ENCODE measurements at places on chromosomes 3 and 15. TPM values are rescaled to one million over a fixed set of nuclear protein-coding genes. Genes with fewer than 3 reads are reported as not detected.

- DNase-seq, result no peak
- H3K36me3 ChIP-seq, result no peaks in the 10 kb centered on the region
- H3K4me3 ChIP-seq, result no peak overlapping the region
- no peaks in the 10 kb centered on the region for H3K4me1 ChIP-seq
These were observed 133.6 kb upstream of the MRPL3 start for GRCh38 chr3:131636266-131636775.

- H3K4me1 ChIP-seq, result peaks cover 3% of the 10 kb centered on the region
- no peak overlapping the region for H3K4me3 ChIP-seq
- no peak for DNase-seq
- H3K27ac ChIP-seq, result no peak overlapping the region
- H3K27me3 ChIP-seq, result no peaks in the 10 kb centered on the region
- H3K36me3 ChIP-seq, result no peaks in the 10 kb centered on the region
These were observed 4.8 kb downstream of the PAQR9 start for GRCh38 chr3:142958707-142959106.

The C15orf62 gene
- total RNA-seq, result 0.67 TPM

The SPCS1 gene
- 104 TPM for total RNA-seq
